A673 (cell line): ENCODE measurements at places on chromosomes 6 and 20.

- no peak for DNase-seq
These were observed 16.9 kb upstream of the SLC22A16 start for GRCh38 chr6:110493253-110493800.

DNA sequence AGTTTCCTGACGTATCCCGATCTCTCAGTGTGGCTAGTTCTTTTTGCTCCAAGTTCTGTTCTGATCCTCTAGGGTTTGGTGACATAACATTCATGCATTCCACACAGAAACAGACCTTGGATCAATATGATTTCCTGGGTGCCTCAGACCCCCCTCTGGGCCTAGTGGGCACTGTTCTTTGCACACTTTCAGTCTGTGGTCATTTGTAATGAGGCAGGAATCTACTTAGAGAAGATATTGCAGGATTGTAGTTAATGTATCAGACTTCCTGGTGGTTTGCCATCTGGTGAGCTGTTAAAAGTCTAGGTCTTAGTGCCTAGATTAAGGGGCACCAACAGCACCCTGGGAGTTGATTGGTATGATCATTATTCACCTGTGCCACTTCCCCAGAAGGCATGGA, 7.5 kb downstream of the BEND6 start:
- DNase-seq, result no peak

DNA sequence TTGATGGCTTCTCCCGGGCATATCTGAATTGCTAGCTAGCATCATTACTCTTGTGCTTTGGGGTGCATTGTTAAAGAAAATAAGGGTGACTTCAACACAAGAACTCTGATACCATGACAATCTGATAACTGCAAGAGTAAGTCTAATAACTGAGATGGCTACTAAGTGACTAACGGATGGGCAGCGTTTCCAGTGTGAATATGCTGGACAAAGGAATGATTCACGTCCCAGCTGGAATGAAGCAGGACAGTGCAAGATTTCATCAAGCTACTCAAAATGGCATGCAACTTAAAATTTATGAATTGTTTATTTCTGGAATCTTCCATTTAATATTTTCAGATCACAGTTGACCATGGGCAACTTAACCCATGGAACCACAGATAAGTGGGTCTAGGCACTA, 31.7 kb downstream of the MOXD1 start:
- DNase-seq, result no peak

DNA sequence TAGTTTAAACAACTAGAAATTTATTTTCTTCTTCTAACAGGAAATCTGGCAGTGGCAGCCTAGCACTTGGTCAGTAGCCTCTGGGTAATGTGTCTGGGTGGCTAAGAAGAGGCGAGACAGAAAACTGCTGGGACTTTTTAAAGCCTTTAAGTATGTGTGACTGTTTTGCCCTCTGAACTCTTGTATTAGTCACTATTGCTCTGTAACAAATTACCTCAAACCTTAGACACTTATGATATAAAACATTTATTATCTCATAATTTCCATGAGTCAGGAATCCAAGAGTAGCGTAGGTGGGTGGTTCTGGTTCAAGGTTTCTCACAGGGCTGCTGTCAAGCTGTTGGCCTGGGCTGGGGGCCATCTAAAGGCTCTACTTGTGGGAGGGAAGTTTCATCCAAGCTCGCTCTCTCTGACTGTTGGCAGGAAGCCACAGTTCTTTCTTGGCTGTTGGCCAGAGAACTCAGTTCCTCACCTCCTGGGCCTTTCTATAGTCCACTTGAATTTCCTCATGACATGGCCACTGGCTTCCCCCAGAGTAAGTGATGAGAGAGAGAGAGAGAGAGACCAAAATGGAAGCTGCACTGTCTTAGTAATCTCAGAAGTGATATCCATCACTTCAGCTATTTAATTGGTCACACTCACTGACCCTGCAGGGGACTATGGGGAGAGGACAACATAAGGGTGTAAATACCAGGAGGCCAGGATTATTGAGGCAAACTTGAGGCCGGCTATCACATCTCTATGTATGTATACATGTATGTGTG, 17.4 kb upstream of the TBC1D22B start:
- peak; percentile 70 for DNase-seq

- peak; percentile 50 for DNase-seq
These were observed 2.6 kb upstream of the ZBP1 start for GRCh38 chr20:57622579-57623381.

DNA sequence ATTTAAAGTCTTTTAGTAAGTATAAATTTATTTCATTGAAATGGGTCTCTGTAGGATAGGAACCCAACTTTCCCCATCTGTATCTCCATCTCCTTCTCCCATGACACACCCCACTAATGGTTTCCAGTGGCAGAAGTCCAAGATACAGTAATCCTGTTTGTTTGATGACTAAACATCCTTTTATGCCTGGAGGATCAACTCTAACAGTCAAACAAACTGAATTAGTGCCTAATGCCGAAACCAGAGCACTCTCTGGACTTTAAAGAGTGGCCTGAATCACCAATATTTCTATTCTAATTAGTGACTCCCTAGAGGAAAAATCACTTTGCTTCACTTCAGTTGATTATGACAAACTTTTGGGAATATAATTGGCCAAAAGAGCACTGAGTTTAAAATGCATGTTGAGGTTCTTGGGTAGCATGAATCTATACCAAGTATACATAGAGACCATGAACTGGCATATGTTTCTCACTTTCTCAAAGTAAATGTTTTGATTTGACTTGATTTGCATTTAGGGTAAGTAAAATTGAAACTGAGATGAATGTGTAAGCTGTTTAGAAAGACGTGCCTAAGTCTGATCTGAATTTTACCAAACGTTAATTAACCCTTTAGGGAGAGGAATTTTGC, 776.4 kb upstream of the NRSN1 start:
- DNase-seq, result peak; percentile 90

GRCh38 chr6:170128811-170129681, 161.8 kb downstream of the DLL1 start:
- DNase-seq, result no peak

- no peak for DNase-seq
These were observed 1.6 kb downstream of the ZMYND8 start for GRCh38 chr20:47354714-47355488.
